ENCODE measurements at places on chromosomes 4 and X.

DNA sequence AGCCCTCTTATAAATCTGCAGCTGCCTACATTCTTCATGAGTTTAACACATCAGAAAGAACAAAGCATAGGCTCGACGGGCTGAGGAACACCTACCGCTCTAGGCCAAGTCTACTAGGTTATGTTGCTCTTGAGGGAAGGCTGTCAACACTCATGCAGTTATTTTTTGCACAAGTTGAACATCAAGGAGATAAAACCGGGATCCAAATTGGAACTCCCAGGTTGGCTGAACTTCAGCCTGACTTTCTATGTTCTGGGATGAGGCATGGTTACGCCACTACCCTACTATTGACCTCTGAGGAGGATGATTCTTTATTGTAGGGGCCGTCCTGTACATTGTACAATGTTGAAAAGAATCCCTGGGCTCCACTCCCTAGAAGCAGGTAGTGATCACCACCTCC, 37.3 kb upstream of the ARSH start:
- DNase-seq, result no peak

- DNase-seq, result no peak
Measured at GRCh38 chrX:151177141-151178027, 1.0 kb downstream of the GPR50 start.

DNA sequence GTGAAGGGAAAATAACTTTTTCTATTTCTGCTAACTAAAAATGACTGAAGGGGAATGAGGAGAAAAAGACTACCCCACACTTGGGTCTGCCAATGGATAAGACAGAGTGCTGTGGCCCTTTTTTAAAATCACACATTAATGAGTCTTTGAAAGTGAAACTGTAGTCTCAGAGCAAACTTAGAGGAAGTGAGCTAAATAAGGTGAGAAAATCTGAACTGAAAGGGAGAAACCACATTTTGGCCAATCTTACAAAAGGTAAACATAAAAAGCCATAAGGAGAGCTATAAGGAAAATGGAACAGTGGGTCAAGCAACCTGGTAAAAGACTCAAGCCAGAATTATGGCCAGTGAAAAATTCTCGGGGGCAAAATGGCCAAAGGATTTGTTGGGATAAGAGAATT, 755.1 kb upstream of the IGFBP7 start:
- DNase-seq, result no peak

GRCh38 chrX:30513284-30513683, 64.3 kb downstream of the TASL start:
- no peak for DNase-seq

DNA sequence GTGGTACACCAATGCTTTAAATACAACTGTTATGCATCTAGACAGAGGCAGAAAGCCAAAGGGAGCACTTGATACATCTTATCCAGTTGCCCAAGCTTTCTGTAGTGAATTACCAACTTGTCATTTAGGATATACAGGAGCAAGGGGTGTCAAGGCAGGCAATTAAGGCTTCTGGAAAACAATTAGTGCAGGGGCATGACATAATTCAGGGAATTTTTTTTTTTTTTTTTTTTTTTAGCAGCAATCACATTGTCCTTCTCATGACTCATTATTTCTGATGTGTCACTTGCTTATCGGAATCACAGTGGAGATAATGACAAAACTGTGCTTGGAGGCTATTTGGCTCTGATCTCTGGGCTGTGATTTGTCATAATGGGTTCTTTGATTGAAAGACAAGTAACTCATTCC, 259.5 kb downstream of the ARHGAP24 start:
- no peak for DNase-seq

DNA sequence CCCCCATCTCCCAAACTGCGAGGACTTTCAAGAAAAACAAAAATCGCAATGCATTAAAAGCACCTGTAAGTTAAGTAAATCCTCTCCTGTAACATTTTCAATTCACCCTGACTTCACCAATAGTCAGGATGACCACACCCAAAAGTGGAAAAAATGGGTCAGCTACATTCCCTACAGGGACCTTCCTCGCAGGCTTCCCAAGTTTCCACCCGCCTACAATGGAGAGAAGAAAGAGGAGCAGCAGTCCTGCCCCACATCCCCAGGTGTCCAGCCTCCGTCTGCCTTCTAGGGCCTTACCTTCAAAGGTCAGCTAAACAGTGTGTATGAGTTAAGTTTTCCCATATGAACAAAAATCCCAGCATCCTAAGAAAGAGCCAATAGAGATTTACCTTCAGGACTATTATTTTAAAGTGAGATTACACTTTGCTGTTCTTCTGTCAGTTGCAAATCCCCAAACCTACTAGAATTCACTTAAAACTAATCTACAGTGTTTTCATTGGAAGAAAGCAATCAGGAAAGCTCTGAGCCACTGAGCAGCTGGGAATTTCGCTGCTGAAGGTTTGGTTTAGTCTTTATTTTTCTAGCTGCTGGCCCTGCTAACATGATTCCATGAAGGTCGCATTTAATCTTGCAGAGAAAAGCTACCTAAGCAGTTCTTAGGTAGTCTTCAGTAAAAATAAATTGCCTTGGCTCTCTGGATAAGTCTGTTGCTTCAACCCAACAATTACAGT, 12.5 kb downstream of the IRF2 start:
- DNase-seq, result no peak

Data from HuH-7 (cell line).